Kidney (tissue), 22 donors: ENCODE measurements at places on chromosomes 2 and 18. TPM values are rescaled to one million over a fixed set of nuclear protein-coding genes. Genes with fewer than 3 reads are reported as not detected.
A peak's percentile ranks its signal among the peaks of the same experiment; 100 is the strongest.

DNA sequence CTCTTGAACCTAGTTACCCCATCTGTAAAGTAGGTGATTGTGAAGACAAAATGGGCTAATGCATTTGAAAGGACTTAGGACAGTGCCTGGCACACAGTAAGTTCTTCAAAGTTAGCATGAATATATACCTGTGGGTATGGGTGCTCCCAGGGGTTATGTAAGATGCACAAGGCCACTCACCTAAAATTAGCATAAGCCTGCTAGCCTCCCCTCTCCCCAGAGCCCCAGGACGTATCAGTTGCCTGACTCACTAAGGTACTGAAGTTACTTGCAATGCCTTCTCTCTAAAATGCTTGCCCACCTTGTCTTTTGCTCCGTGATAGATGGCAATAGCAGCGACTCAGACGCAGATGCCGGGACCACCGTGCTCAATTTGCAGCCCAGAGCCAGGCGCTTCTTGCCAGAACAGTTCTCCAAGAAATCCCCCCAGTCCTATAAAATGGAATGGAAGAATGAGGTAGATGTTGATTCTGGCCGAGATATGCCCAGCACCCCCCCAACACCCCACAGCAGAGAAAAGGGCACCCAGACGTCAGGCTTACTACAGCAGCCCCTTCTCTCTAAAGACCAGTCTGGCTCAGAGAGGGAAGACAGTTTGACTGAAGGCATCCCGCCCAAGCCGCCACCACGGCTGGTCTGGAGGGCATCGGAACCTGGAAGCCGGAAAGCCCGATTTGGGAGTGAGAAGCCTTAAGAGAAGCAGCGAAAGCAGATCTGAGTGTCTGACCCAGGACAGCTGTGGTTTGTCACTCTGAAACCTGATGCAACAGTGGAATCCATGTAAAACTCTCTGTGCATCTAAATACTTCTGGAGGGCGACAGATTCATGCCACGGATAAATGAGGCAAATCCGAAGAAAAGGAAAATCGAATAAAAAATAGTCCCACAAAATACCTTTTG, 53.8 kb upstream of the TMEM182 start:
- no peak for DNase-seq

- peak; percentile 43 for DNase-seq
Observed at GRCh38 chr2:223723954-223724411, 113.4 kb downstream of the AP1S3 start.

DNA sequence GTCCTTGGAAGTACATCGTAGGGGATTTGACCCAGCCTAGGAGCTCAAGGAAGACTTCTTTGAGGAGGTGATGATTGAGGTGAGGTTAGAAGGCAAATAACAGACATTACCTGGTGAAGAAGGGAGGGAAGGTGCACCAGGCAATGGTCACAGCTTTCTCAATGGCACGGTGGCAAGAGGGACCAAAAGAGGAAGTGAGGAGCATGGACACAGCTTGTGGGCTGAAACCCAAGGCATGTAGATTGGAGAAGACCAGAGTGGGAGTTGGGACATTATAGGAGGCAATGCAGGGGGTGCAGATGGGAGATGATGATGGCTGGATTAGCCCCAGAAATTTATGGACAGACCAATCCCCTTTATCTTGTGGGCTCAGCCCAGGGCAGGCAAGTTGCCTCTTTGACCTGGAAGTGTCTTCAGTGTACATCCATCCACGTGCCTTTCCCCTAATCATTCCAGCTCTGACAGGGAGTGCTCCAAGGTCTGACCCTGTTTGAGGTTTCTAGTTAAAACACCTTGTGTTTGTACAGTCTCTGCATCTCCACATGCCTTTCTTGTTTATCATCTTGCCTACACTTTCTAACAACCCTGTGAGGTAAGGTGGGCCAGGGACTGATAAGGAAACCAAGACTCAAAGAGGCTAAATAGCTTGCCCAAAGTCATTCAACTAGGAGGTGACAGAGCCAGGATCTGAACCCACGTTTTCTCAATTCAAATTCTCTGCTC, 59.1 kb downstream of the NRP2 start:
- DNase-seq = no peak

DNA sequence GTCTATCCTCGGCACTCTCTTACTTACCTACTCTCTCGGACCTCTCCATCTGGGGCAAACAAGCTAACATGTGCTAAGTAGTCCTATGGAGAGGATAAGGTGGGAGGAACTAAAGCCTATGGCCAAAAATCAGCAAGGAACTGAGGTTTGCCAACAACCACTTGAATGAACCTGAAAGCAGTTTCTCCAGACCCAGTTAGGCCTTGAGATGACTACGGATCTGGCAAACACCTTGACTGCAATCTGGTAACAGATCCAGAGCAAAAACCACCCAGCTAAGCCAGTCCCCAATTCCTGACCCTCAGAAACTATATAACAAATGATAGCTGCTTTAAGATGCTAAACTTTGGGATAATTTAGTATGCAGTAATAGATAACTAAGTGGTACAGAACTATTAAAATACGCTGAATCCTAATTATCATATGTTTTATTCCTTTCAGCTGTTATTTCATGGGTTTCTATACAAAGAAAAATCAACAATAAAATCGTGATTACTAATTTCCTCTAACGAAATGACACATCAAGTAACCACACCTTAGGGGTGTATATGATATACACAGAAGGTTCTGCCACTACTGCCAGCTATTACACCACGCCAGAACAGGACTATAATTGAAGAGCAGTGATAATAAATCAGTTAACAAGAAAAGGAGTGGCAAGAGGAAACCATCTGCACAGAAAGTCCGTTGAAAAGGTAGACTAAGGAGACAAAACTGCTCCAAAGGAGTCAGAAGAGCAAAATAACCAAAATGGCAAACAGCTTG, 3.2 kb downstream of the FARSB start:
- no peak for DNase-seq

- DNase-seq = no peak
Observed at GRCh38 chr2:174840436-174840835, 76.2 kb upstream of the CHRNA1 start.

DNA sequence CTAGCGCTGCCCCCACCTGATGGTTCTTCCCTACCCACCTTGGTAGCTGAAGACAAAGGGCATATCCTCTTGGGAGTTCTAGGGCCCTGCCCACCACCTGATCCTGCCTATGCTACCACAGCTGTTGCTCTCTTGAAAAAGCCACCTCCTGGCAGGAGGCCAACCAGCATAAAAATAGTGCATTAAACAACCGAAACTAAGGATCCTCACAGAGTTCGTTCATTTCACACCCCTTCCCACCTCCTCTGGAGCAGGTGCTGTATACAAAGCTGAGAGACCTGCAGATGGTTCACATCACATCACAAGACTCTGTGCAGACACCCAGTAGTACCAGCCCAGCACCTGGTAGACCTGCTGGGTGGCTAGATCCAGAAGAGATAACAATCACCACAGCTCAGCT, 1348.0 kb upstream of the TMEFF2 start:
- no peak for DNase-seq

Gene CHRNA1
- not detected for polyA plus RNA-seq
